ENCODE measurements at places on chromosomes 2 and 18. TPM values are rescaled to one million over a fixed set of nuclear protein-coding genes. Genes with fewer than 3 reads are reported as not detected.

DNA sequence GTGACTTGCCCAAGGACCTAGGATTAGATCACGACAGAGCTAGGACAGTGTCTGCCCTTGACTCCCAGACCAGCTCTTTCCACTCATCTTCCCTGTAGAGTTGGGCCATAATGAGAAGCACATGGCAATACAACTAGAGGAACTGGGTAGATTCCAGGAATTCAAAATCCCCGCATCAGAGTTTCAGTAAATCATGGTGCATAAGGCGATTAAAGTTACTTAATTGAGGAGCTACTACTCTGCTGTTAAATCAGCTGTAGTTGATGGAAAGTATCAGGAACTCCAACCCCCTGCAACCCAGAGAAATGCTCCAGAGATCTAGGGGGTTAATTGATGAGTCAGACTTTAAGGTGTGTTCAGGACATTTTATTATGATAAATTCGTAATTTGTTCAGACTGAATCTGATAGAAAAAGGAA lies 5.7 kb downstream of the ANTXR1 start:
- DNase-seq = no peak

DNA sequence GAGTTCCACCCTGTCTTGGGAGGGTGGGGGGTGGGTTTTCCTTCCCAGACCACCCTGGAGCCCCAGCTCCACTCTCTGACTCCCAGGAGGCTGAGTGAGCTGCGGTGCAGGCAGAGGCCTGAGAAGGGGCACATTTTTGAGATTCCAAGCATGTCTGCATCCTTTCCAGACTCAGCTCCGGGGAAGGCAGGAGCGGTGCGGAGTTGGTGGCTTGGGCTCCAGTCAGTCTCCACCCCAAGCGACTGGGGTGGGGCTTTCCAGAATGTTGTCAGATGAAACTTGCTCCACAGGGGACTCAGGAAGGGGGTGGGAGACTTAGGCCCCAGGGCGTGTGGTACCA lies 44.2 kb upstream of the HS6ST1 start:
- DNase-seq = peak; percentile 52

DNA sequence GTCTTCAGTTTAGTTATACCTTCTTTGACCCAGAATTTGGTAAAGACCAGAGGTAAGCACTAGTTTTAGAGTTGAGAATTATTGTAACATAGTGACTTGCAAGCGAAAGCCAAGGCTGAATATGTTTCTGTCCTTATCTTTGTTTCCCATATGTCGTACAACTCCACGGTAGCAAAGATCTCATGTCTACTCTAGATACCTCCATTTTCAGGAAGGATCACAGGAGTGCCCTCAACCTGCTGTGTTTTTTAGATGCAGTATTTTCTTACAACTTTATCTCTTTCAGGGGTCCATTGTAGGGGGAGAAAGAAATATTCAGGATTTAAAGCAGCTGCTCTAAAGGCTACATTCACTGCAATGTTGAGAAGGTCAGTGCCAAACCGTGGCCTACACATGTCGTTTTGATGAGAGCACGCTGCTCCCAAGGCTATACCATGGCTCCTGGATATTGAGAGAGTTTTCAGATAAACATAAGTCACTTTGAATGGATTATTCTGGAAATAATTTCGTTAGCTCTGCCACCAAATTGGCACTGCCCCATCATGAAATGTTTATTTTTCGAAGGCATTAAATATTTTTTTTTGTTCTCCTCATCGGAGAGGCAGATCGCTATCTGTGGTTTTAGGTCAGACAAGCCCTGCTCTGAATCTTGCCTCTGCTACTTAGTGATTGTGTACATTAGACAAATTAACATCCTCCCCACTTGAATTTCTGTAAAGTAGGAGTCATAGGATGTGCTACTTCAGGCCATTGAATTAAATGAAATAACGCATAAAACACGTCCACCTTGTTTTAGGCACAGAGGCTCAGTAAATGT lies 2.1 kb downstream of the RHBDD1 start:
- no peak for DNase-seq

GRCh38 chr2:17805717-17806363 lies 10.4 kb upstream of the MSGN1 start:
- no peak for DNase-seq

DNA sequence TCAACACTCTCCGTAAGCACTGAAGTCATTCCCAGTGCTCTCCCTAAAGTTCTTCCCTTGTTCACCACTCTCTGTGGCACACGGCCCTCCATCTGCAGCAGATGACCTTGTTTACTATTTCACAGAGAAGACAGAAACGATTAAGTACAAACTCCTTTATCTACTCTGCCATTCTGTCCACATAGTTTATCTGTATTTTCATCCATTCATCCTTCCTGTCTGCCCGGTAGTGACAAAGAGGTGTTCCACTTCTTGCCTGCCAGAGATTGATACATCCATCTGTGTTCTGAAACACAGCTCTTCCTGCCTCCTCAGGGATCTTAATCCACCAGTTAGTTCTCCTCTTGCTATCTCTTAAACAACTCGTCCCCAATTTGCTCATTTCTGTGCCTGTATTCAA lies 77.9 kb upstream of the CD226 start:
- no peak for DNase-seq

DNA sequence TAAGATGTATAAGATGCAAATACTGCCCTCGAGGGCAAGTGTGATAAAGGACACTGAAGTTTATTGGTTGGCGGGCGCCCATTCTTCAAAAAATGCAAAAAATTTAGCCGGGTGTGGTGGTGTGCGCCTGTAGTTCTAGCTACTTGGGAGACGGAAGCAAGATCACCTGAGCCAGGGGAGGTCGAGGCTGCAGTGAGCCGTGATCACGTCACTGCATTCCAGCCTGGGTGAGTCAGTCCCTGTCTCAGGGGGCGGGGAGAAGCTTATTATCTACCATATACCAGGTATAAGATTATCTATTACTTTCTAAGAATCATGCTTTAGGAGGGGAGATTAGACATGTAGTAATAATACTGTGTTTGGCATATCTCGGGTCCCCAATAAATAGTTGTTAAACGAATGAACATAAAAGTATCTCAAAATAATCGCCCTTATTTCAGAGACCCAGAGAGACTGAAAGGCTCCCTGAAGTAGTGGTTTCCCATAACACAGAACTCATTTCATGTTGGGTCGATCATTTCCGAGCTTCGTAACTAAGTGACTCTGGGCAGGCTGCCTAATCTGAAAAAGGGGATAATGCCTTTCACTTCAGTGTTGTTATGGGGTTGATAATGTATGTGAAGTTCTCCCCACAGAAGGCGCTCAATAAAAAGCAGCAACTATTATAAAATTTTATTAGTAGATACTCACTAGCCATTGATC lies 1.2 kb upstream of the SELENOI start:
- peak; percentile 69 for DNase-seq

DNA sequence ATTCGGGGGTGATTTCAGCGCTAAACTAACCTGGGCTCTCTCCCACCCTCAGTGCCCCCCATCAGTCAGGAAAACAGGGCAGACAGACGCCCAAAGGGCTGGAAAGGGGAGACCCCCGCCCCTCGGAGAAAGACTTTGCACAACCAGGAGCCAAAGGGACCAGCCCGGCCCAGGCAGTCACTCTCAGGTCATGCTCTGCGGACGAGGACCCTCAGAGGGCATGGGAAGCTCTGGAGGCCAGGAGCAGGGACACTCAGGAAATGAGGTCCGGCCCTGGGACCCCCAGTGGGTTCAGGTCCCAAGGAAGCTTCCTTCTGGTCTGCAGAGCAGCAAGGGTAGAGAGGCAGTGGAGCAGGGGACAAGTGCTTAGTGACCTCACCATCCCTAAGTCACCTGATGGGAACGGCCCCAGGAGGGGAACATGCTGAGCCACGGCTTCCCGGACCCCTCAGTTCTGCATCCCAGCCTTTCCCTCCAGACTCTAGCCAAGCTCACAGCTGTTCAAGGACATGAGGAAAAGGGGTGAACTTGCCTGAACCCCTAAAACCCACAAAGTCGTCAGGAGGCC lies 88.0 kb upstream of the GPC1 start:
- no peak for DNase-seq

- no peak for DNase-seq
Measured at GRCh38 chr2:236161531-236161930, 6.7 kb downstream of the GBX2 start.

DNA sequence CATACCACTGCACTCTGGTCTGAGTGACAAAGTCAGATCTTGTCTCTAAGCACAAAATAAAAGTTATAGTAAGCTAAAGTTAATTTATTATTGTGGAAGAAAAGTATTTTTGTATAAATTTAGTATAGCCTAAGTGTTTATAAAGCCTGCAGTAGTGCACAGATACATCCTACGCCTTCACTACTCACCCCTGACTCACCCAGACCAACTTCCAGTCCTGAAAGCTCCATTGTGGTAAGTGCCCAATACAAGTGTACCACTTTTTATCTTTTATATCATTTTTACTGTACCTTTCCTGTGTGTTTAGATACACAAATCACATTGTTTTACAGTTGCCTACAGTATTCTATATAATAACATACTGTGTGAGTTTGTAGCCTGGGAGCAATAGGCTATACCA lies 57.5 kb downstream of the UBE2E3 start:
- DNase-seq = peak; percentile 44

- no peak for DNase-seq
Measured at GRCh38 chr18:66235206-66235605, 368.7 kb downstream of the CDH19 start.

GAL3ST2 gene
- polyA plus RNA-seq = not detected

MAB21L4 gene
- not detected for polyA plus RNA-seq

KCNE4 gene
- 17.8 TPM for polyA plus RNA-seq
